ENCODE measurements at places on chromosomes 2 and 18.

GRCh38 chr18:24459772-24460171 lies 665 bp upstream of the HRH4 start:
- DNase-seq: no peak

DNA sequence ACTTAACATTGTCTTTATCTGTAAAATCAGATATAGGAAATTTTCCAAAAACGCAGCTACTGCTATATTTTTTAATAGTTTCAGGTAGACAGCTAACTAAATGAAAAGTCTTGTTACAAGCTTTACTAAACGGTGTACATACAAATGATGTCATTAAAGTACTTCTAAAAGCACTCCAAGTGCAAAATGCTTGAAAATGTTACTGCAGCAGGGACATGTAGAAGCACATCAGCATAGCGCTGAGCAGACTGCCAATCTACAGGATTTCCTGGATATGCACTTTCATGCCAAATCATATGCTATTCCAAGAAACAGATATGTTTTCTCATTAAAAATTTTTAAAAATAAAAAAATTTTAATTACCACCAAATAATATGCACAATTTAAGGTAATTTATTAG lies 61.7 kb downstream of the SMAD2 start:
- no peak for DNase-seq

GRCh38 chr18:9506046-9506792 lies 30.9 kb downstream of the RALBP1 start:
- no peak for DNase-seq

DNA sequence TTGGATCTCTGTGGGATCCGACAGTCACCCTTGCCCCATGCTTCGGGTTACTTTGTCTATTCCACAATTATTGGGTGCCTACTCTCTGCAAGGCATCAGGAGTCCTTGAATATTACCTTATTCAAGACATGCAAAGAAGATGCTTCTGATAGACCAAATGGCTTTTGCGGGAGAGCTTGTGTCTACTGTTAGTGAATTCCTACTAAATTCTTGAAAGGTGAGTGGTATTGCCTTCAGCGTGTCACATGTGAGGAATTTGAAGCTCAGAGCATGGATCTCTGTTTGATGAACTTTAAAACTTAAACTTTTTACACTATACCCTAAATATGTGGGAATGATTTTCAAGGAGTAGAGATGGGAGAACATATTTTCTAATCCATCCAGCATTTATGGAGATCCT lies 184.4 kb downstream of the LTBP1 start:
- no peak for DNase-seq

DNA sequence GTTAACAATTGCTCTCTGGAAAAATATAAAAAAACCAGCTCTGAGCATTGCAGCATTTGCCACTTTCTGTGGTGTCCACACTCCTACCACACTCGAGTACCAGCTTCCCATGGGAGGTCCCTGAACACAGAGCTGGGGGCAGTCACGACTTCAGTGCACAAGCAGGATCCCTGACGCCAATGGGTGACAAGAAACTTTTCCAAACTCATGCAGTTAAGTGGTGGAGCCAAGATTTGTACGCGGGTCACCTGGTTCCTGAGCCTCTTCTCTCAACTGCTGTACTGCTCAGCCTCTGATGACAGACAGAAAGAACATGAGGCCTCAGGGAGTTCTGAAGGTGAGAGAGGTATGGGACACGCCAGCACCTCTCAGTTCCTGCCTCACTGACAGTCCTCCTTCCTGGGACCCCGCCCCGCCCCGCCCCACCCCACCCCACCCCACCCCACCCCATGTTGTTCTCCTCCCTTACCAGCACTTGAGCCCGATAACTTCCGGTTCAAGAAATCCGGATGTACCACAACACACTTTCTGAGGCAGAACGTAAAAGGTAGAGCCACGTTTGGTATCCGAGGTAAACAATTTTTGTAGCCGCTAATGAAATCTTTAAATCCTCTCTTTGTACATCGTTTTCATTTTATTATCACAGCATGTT lies 287.6 kb downstream of the MYCN start:
- DNase-seq: no peak
